Hepatocyte (in vitro differentiated cells): ENCODE measurements at places on chromosomes 6 and 20. TPM values are rescaled to one million over a fixed set of nuclear protein-coding genes. Genes with fewer than 3 reads are reported as not detected.
A peak's percentile ranks its signal among the peaks of the same experiment; 100 is the strongest.

- no peak for DNase-seq
Observed at GRCh38 chr6:164315376-164315775, 900.9 kb downstream of the QKI start.

DNA sequence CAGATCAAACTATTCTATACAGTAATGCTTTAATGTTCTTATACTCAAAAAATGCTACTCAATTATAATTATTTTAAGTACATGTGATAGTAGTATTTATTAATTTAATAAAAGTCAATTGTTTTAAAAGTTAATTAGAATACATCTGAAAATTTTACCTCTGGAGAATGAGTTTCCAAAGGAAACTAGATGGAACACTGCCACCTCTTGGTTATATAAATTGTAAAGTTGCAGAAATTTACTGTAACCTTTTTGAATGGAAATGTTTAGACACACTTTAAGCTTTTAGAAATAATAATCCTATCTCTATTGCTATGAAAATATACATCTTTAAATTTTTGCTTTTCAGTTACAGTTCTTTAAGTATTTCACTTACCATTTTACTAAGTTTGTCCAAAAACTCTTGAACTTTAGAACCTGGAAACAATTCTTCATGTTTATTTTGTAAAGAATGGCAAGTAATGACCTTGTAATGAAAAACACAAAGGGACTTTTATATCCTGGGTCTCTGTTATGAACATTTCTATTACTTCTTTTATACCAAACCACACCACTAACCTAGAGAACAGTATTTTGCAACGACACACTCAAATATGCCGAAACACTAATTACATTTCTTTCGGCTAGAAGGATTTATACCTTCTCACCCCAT, 10.9 kb upstream of the BMP5 start:
- peak; percentile 35 for DNase-seq

DNA sequence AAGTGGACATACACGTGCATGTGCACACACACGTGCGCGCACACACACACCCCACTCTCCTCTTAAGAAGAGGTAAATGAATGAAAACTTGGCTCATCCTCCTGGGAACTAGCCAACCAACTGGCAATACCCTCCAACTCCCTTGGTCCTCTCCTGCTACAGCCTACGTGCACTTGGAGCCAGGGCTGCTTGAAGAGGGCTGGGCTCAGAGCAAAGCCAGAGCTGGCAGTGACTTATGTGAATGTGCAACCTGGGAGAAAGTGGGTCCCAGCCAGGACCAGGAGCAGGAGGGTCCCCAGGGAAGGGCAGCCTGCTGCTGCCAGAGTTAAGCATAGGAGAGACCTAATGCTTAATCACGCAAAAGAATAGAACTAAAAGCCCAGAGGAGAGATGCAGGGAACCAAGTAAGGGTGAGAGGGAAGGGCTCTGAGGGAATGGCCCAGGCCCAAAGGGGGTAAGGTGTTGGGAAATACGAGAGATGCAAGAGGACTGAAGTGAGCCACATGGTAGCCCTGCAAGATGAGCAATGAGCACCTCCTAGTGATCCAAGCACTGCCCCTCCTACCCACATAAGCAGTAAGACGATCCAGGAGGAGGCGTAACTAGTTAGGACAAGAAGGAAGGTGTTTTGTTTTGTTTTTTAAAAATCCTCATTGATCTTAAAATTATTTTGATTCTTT, 24.7 kb downstream of the TRAF3IP2 start:
- no peak for DNase-seq

- DNase-seq, result no peak
Observed at GRCh38 chr6:9848094-9848493, 566.8 kb downstream of the TFAP2A start.

GRCh38 chr6:56936466-56936865, 18.4 kb upstream of the BEND6 start:
- DNase-seq, result no peak

DNA sequence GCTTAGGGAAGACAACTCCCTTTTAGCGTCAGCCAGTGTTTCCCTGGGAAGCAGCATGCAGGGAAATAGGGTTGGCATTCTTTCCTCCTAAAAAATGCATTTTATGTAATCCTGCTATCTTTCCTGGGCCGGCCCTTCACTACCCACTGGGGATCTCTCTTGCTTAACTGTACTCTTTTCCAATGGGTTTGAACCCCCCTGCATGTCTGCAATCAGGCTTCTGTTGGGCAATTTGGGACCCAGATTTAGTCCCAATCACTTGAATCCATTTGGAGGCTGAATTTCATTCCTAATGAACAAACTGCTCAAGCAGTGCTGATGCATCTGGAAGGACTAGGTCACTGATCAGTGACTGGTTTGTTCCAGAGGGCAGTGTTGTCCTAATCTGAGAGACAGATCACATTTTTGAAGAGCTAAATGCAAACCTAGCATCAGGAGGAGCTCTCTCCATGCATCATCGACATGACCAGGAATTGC, 152.0 kb downstream of the TSHZ2 start:
- DNase-seq, result no peak

GRCh38 chr6:42045538-42046460, 4.5 kb upstream of the TAF8 start:
- DNase-seq, result peak; percentile 85

DNA sequence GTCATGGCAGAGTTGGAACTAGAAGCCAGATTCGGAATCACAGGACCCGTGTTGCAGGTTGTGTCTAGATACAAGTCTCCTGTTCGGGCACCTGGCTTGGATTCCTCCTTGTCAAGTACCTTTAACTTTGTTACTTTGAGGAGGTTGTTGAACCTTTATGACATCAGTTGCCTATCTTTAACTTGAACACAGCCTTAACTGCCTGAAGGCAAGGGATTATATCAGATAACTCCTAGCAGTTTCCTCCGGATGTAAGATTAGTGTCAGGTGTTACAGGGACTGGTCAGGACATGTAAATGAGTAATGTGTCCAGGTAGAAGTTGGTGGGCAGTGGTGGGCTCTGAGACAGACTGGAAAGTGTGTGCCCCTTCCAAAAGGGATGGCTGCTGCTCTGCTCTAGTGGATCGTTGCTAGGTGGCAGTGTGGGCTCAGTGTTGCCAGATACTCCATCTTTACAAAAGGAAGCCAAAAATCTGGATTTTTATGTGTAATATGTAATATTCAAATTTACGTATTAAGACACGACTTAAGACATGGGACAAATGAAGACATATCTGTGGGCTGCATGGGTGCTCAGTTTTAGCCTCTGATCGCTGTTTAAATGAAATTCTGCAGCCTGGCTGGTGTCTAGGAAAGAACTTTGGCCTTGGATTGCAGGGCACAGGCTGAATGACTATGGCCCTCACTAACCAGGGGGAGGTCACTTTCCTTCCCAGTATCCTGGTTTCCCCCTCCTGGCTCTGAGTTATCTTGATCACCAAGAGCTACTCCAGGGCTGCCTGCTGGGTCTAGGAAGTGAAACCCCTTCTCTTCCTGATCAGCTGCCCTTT, 27.1 kb downstream of the CHMP4B start:
- DNase-seq, result no peak

DNA sequence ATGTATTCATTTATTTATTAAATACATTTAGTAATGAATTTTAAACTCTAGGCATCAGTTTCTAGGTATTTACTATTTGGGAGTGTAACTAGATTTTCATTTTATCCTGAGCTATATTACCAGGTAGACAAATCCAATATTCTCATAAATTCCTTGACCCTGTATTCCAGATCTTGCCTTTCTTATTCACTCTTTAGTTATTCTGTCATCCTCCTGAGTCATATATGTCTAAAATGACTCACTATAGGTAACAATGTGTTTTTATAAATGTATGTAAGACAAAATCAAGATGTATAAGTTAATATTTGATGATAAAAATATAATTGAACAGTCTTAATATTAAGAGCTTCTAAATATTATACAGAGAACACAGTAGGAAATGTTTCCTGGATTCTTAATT, 642.1 kb upstream of the NRSN1 start:
- no peak for DNase-seq

Gene CCM2L
- total RNA-seq, result 0.77 and 0.80 TPM in 2 replicates

Gene ANKEF1
- total RNA-seq, result 4.5 and 4.7 TPM in 2 replicates

Gene RFX6
- 5.1 and 6.8 TPM in 2 replicates for total RNA-seq

Gene SCUBE3
- 6.1 and 8.7 TPM in 2 replicates for total RNA-seq
